ENCODE measurements at places on chromosomes 6 and 20.

- peak; percentile 30 for DNase-seq
Observed at GRCh38 chr6:4125933-4126864, 9.2 kb downstream of the ECI2 start.

- DNase-seq: no peak
Observed at GRCh38 chr6:41515995-41516394, 30.2 kb upstream of the FOXP4 start.

- no peak for DNase-seq
Observed at GRCh38 chr6:16345449-16346330, 107.3 kb downstream of the GMPR start.

DNA sequence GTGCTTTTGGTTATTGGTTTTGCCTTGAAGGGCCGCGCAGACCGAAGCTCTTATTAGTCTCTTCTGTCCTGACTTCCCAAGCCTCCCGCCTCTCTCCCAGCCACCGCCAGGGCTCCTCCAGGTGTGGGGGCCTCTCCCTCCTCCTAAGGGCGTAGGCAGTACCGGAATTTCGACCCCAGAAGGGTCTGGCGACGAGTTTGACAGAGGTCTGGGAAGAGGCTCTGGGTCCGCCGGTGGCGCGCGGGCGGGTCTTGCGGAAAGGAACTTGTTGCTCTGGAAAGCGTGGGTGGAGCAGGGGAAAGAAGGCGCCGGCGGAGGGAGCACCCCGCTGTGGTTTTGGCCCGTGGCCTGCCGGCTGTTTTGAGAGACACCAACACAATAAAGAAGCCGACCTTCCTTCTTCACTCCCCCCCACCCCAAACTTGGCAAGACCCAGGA is 1.8 kb downstream of the PCSK2 start:
- DNase-seq: no peak

DNA sequence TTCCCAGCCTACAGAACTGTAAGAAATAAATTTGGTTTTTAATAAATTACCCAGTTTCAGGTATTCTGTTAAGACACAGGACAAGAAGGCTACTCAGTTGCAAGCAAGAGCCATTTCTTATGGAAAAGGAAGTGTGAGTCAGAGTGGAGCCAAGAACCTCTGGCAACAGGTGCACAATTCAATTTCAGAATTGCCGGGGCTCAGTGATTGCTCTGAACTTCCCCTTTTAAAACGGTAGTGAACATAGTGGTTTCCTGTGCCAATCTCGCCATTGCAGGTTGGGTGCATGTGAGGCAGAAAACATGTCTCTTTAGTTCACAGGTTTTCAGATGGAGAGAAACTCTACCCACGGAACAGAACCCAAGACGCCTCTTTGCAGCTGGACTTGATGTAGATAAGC is 16.4 kb downstream of the PIGT start:
- no peak for DNase-seq

- DNase-seq: no peak
Observed at GRCh38 chr20:60024801-60025200, 66.6 kb downstream of the CDH26 start.

DNA sequence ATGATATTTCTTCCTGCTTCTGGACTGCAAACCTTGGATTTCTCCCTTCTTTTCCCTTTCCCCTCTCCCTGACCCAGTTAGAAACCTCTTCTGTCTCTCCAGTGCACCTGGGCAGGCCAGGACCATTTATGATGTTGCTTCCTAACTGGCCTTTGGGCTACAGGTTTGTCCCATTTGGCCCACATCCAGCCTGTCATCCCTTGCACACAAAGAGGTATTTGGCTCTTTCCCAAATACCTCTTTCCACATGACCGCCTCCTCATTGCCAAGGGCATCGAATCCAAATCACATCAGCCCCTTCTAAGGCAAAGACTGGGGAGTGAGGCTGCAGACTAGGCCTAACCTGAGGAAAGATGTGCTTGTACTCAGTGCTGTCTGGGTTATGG is 13.6 kb downstream of the FGD2 start:
- DNase-seq: no peak

DNA sequence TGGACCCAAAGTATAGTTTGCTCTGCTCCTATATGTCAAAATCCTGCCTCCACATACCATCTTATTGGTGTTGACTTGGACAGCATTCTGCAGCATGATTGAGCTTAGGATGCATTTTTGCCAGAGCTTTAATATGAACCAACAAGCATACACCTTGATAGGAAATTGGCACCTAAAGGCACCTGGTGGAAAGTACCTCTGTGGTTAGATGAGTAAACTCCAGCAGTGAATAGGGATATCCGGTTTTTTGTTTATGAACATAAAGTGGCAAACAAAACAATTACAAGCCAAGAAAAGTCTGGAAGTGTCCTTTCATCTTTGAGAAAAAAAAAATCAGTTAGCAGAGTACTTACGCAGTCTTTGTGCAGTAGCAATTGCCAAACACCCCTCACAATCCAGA is 6.2 kb upstream of the CYP24A1 start:
- no peak for DNase-seq

DNA sequence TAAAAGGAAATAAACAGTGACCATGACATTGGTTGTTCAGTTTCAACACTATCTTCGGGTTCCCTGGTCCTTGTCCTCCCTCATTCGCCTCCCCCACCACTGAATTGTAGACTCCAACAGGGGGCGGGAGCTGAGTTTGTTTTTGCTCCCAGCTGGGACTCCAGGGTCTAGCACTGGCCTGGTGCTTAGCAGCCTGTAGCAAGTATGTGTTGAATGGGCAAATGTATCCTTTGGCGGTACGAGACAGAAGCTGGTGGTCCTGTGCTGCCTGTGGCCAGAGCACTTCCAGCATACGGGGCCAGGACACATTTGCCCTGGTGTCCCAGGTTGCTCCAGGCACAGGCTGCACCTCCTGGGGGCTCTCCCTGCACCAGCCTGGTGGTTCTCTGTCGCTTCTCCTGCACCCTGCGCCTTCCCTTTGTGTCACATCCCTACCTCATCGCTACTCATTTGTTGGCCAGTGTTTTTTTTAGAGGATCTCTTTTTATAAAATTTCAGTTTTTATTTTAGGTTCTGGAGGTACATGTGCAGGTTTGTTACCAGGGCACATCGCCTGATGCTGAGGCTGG is 40.1 kb downstream of the PHACTR3 start:
- no peak for DNase-seq

DNA sequence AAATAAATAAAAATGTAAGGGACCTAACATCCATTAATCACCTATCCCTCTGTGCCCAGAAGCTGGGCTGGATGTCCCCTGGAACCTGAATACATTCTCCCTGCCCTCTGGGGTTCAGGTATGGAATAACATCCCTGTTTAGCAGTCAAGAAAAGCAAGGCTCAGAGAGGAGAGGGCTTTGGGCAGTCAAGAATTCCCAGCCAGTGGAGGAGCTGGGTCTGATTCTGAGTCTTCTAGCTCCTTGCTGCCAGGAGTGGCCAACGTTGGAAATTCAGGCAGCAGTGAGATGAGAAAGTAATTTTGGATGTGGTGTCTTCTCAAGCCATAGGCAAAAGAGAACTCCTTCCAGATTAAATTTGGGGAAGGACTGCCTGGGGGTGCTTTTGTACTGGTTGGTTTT is 42.6 kb upstream of the ZNFX1 start:
- DNase-seq: peak; percentile 33

DNA sequence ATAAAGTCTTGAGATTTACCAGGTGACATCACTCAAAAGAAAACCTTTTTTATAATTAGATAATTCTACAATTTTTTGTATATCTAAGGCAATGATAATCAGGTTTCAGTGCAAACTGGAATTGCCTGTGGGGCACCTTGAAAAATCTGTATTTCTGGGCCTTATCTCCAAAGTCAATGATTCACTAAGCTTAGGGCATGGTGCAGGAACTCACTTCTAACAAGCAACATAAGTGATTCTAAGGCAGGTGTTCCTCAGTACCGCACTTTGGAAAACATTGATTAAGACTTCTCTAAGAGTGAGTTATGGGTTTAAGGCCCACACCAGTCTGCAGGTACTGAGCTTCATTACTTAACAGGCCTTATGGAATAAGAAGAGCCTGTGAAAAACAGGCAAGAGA is 115.3 kb downstream of the COL12A1 start:
- DNase-seq: no peak

GRCh38 chr6:163583558-163583957 is 169.0 kb downstream of the QKI start:
- DNase-seq: no peak

- DNase-seq: no peak
Observed at GRCh38 chr20:10078403-10078802, 43.6 kb downstream of the ANKEF1 start.

DNA sequence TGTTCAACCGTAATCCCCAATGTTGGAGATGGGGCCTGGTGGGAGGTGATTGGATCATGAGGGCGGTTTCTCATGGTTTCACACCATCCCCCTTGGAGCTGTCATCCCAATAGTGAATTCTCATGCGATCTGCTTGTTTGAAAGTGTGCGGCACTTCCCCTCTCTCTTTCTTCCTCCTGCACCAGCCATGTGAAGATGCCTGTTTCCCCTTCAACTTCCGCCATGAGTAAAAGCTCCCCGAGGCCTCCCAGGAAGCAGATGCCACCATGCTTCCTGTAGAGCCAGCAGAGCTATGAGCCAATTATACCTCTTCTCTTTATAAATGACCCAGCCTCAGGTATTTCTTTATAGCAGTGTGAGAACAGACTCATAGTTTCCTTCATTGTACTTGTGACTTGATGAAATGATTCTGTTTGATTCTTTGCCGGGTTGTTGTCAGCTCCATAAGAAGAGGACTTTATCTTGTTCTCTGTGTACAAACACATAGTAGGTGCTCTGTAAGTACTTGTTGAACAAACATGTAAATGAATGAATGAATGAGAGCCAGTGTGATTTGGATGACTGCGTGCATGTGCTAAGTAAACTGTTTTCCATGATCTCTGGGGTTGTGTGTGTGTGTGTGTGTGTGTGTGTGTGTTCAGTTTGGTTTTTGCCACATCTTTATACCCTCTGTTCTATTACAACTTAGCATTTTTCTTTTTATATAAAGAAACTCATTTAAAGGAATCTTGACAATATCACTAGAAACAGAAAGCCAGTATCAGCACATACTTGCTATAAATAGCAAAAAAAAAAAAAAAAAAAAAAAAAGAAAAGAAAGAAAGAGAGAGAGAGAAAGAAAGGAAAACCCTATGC is 22.5 kb upstream of the PTGIS start:
- DNase-seq: no peak

- DNase-seq: no peak
Observed at GRCh38 chr6:52994839-52995088, 320 bp downstream of the GSTA4 start.

GRCh38 chr20:51327251-51327841 is 215.2 kb downstream of the NFATC2 start:
- DNase-seq: no peak

DNA sequence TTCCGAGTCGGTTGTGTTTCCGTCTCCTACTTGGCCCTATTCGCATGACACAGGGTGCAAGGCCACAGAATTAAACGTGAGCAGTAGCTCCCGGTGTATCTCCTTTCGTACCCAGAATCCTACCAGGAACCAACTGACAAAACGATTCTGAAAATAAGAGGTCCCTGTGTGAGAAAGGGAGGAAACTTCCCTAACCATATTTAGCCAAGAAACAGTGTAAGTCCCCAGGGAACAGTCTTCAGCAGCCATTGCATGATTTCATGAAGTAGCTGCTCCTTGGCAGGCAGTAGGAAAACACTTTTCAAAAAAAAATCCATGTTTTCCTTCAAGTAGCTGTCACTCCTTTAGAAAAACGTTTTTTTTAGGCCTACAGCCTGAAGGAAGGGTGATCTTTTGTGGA is 46.9 kb downstream of the PDE10A start:
- no peak for DNase-seq

DNA sequence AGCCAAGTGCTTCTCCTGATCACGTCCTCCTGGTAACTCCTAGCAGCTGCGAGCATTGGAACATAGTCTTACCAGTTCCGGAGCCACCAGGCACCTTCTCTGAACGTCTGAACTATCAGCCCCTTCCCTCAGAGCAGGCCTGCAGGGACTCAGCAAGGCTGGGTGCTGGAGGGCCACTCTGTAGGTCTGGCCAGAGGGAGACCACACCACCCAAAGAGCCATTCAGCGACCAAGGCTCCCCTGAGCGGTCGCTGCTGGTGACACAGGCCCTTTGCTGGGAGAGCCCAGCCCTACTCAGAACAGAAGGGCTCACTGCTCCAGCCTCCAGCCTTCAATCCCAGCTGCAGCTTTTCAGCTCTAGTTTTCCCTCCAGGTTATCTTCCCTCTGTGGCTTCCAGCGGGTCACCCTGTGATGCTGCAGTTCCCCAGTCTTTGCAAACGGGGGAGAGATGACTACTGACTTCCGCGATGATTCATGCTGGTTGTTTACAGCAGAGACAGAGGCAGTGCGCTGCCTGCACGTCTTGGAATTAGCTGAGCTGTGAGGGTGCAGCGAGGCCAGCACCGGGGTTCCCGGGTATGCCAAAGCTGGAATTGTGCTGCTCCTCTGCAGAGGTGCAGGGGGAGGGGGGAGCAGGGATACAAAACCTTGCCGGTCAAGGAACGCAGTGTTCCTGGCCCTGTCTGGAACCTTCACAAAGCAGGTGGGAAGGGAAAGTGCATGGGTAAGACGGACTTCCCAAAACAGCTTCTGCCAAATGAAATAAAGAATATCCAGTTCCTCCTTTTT is 161.4 kb downstream of the LY86 start:
- peak; percentile 73 for DNase-seq

DNA sequence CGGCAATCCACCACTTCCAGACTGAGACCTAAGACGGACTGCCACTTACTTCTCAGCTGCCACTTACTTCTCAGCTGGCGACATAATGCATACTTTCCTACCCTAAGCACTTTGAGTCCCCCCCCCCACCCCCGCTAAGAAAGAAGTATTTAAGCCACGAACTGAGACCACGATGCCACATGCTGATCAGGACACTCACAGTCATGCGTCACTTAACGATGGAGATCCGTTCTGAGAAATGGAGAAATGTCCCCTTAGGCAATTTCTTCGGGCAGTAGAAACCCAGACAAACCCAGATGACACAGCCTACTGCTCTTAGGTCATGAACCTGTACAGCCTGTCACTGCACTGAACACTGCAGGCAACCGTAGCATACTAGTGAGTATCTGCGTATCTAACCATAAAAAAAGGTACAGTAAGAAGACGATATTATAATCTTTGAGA is 690 bp downstream of the IFNGR1 start:
- peak; percentile 27 for DNase-seq

DNA sequence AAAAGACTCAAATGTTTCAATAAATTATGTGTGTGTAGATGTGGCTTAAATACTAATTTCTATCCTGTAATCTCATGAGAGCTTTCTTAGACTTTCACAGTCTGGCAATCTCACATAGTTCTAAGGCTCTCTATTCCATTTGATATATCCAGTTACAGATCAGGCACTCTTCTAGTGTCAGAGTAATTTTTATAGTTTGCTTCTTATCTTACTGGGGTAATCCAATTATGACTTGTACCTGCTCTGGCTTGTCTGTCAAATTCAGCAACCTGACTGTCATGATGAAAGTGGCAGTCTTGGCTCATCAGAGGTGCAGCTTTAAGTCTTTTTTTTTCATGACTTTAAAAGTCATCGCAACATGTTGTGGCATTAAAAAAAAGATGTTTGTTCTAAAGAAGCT is 513.2 kb upstream of the MAN1A1 start:
- DNase-seq: no peak
